ENCODE measurements at places on chromosomes 4 and X. TPM values are rescaled to one million over a fixed set of nuclear protein-coding genes. Genes with fewer than 3 reads are reported as not detected.
A peak's percentile ranks its signal among the peaks of the same experiment; 100 is the strongest.

- no peak for DNase-seq
Measured at GRCh38 chr4:151922306-151922705, 161.5 kb upstream of the GATB start.

DNA sequence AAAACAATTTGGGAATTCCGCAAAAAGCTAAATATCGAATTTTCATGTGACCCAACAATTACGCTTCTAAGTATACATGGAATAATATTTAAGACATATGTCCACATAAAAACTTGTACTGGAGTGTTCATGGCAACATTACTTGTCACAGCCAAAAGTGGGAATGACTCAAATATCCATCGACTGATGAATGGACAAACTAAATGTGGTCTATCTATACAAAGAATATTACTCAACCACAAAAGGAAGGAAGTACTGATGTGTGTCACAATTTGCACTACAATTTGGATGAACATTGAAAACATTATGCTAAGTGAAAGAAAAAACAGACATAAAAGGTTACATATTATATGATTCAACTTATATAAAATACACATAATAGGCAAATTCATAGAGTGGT is 71.9 kb downstream of the AFF2 start:
- DNase-seq = no peak

DNA sequence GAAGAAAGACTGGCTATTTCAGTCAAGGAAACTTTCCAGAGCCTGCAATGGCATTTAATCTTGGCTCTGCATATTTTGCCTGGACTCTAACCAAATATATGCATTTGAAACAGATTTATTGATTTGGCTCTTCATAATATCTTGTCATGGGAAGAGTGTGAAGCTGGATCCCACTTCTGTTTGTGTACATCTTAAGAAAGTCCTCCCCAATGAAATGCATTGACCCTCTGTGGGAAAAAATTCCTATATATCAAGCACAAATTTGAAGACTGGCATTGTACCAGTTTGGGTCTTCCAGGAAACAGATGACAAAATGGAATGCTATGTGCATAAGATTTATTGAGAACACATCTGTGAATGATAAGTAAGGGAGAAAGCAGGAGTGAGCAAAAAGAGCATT is 897.3 kb upstream of the TENM3 start:
- DNase-seq = no peak

DNA sequence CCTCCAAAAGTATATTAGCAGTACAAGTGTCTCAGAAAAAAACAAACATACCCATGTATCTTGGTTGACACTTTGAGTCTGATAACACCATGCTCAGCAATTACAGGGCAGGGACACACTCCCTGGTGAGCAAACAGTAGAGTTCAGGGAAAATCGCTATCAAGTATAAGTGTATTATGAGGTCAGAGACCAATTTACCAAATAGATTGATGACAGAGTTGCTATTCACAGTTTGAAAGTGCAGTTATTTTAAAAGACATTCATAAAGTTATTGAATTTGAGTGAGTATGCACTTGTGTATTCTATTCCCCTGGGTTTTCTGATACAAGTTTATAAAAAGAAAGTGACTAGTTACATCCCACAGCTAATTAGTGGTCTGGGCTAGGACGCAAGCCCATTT is 10.2 kb upstream of the LONRF3 start:
- DNase-seq = no peak

GRCh38 chrX:97398030-97398551 is 514.4 kb downstream of the RPA4 start:
- no peak for DNase-seq

- DNase-seq = no peak
Measured at GRCh38 chrX:118464501-118464900, 31.1 kb upstream of the DOCK11 start.

DNA sequence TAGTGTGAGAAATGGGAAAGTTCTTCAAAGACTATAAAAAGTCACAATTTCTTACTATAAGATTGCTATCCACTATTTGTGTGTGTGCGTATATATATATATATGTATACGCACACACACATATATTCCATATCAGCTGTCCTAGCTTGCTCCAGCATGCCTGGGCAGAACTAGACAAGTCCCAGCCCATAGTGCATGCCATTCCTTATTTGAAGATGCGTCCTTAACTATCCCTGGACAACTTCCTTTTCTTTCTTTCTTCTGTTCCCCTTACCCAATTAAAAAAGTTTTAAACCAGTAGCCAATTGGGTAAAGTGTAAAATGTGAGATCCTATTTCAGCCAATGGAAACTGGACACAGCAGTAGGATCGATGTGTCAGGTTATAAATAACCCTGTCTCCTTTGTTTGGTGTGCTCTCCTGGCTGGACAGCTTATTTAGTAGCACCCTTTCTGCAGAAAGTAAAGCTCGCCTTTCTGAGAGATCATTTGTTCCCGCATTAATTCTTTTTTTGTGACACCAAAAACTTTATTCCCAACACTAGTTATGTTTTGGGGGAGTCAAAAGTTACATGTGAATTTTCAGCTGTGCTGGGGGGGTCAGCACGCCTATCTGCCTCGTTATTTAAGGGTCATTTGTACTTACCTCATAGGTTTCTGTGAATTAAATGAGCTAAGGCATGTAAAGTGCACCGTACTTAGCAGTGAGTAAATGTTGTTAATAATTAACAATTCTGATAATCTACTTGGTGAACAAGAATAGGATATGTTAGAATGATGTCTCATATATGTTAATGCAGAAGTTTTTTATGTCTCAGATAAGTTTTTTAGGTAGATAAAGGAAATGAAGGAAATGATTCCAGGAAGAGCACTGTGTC is 40.9 kb downstream of the KDM6A start:
- no peak for DNase-seq

DNA sequence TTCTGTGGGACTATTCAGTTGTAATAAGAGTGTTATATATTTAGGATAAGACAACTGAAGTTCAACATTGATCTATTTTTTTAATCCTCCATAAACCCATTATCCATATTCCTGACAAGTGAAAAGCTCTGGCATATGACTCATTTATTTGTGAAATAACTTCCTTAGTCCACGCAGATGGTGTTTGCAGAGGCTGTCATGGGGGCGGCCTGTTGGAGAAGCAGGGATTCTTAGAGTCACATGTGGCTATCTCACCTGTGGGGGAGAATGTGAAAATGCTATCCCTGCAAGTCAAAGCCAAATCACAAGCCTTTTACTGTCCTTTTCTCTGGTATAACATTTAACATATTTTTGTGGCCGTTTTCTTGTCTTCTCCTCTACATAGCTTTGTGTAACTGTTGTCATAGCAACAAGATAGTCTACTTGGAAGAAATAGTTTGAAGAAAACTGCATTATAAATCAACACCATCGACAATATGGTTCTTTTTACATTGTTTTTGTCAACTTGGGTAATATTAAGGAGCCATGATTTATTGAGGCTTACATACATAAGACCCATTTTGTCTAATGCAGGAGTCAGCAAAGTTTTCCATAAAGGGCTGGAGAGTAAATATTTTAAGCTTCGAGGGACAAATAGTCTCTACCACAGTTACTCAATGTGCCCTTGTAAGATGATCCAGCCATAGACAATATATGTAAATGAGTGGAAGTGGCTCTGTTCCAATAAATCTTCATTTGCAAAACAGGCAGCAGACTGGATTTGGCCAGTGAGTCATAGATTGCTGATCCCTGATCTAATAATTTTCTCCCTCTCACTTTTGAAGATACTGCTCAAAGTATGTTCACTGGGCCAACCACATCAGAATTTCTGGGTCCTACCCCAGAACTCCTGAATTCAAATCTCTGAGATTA is 395.0 kb downstream of the DTHD1 start:
- DNase-seq = no peak

DNA sequence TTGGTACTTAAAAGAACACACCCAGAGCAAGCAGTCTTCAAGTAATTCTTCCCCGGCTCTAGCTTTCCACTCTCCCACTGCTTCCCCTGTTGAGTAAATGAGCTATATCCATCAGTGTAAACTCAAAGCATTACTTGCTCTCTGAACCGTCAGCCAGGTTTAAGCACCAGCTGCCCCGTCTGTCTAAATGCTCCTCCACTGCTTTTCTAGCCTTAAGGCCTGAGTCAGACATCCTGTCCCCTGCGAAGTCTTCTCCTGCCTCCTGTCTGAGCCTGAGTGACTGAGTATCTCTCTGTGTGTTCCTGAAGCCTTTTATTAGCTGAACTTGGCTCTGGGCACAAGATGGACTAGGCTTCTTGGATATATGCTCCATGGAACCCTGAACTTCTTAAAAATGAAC is 205.1 kb downstream of the STK32B start:
- DNase-seq = no peak

- peak; percentile 93 for DNase-seq
Measured at GRCh38 chrX:13734278-13735172, at the start of the genes OFD1 and TRAPPC2. TSS of gene OFD1 (plus strand) at chrX:13734748. CDS start at chrX:13735072, 324 bp downstream. TSS of gene TRAPPC2 (minus strand) at chrX:13734620. CDS start at chrX:13719963, 14,657 bp downstream.

GRCh38 chr4:25345744-25346143 is 31.3 kb upstream of the ANAPC4 start:
- no peak for DNase-seq

DNA sequence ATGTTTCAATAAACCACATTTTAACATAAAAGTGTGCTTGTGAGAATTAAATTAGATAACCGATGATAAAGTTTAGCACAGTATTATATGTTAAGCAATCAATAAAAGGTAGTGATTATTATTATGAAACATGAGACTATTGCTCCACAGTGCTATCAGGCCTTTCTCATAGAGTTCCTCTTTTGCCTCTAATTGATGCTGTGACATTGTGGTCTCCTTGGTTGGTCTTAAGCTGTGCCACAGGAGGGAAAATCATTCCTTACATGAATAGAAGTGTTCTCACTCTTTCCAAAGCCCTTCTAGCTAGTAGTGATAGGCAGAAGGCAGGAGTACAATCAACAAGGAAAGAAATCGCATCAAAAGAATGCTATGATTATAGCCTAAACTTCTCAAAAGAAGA is 9.2 kb upstream of the PDHA2 start:
- no peak for DNase-seq

- no peak for DNase-seq
Measured at GRCh38 chrX:39814391-39814790, 283.4 kb downstream of the BCOR start.

DNA sequence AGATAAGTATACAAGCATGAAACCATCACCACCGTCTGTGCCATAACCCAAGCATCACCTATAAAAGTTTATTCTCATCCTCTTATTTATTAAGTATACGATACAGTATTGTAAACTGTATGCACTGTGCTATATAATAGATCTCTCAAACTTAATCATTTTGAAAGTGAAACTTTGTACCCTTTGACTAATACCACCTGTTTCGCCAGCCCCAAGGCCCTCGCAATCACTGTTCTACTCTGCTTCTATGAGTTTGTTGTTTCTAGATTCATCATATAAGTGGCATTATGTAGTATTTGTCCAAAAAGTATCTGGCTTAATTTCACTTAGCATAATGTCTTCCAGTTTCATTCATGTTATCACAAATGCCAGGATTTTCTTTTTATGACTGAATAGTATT is 72.1 kb upstream of the DOCK11 start:
- no peak for DNase-seq

DNA sequence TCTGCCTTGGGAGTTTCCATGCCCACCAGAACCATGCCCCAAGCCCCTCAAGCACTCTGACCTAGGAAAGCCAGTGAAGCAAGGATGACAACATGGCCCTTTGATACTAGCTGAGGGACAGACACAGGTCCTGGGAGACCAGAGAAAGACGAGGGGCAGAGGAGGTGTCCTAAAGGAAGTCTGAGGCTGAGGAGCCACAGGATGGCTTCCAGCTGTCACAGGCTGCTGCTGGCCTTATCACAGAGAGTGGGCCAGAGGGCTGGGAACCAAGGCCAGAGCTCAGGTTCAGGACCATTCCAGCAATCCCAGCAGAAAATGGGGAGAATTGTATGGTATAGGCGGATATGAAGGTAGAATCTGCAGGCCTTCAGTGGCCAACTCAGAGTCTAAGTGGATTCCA is 31.7 kb upstream of the MSANTD1 start:
- DNase-seq = no peak

GRCh38 chrX:129771266-129771995 is 8.3 kb upstream of the SASH3 start:
- DNase-seq = no peak

- no peak for DNase-seq
Measured at GRCh38 chrX:46812445-46812844, 24.4 kb upstream of the RP2 start.

DNA sequence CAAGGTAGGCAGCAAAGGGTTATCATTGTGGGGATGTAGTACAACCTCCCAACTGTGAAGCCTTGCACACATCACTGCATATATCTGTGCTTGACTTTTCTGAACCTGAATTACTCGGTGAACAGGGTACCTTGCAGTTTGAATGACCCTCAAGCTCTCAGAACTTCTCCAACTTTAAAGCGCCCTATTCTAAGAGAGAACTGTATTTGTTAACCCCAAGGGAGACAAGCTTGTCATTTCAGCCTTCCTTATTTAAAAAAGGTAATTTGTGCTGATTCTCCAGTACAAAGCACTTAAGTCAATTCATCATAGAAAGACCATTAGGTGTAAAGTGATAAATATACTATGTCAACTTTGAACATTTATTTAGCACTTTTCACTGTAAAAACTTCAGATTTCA is 122.0 kb upstream of the STS start:
- DNase-seq = no peak

DNA sequence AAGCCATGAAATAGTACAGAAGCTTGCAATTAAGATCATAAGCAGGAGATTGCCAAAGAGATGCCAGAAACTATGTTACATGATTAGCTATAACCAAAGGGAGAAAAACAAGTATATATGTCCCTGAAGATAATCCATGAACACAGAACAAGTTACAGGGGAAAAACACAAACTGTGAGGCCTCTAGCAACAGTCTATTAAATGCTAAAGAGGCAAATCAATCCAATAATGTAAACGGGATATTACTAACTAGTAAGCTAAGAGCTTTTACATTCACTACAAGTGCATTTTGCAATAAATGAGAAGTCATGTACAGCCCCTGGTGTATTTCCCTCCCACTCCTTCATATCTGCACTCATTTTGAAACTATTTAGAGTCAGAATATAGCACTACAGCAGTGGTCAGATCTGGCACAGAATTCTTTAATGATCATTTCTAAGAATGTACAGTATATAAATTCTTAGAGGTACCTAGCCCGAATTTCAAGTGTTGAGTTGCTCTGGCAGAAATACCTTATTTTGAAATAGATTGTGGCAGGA is 449.8 kb upstream of the SMIM31 start:
- no peak for DNase-seq

DNA sequence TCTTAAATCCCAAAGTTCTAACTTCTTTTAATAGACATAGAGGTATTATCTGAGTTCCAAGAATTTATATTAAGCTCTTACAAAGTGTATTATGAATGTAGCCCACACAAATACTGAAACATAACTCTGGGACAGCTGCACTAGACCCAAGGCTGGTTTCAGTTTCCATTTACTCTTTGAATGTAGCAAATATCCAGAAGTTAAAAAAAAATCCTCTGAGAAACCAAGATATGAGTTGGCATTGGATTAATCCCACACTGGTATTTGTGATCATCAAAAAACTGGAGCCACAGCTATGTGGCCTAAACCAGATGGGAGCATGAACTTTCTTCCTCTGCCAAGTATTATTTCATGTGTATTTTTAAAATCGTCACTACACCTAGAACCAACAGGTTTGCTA is 23.6 kb upstream of the SMPX start:
- DNase-seq = no peak

- DNase-seq = no peak
Measured at GRCh38 chr4:97153042-97153441, 990.2 kb downstream of the STPG2 start.

The SERPINA7 gene
- total RNA-seq = not detected

The DCHS2 gene
- total RNA-seq = 0.32 TPM

The REST gene
- 39.0 TPM for total RNA-seq

The IQSEC2 gene
- total RNA-seq = 17.3 TPM

The BEX1 gene
- 1.0 TPM for total RNA-seq

The SMIM10L2A gene
- total RNA-seq = 2.0 TPM

The TKTL2 gene
- not detected for total RNA-seq

The ALB gene
- 2.9 TPM for total RNA-seq

The SLC26A1 gene
- total RNA-seq = 0.20 TPM

The DMP1 gene
- not detected for total RNA-seq

The CAPN6 gene
- total RNA-seq = 0.43 TPM
